Cerebellum (tissue), 4 donors: ENCODE measurements at places on chromosomes 16 and 17. TPM values are rescaled to one million over a fixed set of nuclear protein-coding genes. Genes with fewer than 3 reads are reported as not detected.

DNA sequence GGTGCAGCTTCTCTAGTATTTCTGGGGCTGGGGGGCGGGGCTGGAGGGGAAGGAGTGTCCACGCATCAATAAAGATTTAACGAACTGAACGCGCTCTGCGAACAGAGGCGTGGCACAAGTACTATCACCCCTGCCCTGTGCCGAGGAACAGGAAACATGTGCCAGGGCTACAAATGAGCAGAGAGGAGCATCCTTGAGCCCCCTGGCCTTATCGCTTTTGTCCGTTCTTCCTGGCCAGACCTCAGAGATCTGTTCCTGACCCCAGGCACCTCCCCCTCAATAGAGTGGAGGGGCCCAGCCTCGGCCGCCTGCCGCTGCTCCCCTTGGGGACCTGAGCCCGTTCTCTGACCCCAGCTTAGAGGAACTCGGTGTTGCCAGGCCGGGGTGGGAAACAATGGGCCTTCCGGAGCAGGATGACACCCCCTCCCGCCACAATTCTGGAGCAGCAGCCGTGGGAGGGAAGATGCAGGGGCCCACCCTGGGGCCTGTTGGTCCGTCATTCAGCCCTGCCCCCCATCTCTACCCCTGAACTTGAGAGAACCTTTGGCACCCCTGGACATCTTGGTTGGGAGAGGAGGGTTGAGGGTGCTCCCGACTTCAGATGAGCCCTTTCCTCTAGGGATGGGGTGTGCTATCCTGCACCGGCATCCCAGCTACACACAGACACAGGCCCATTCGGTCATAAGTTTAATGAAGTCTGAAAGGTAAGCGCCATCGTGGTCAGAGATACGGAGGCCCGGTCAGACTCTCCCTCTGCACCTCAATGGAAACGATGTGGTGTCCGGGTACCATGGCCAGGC lies 1.1 kb downstream of the NAA38 start:
- no peak for DNase-seq

DNA sequence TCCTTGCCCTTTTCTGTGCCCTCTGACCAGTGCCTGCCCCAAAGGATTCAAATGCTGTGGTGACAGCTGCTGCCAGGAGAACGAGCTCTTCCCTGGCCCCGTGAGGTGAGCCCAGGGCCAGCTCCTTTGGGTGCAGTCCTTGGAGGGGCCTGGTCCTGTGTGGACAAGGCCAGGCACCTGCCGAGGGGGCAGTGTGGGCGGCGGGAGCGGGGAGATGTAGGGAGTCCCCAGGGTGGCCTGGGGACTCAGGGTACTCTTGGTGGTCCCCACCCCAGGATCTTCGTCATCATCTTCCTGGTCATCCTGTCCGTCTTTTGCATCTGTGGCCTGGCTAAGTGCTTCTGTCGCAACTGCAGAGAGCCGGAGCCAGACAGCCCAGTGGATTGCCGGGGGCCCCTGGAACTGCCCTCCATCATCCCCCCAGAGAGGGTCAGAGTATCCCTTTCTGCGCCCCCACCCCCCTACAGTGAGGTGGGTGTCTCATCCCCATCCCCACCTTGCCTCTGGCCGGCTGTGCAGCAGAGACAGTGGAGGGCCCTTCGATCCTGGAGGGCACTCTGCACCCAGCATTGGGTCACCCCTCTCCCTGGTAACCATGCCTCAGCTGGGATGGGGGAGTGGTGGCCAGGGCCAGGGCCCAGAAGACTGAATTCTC lies 4.4 kb downstream of the TMEM92 start:
- DNase-seq, result no peak

- DNase-seq, result no peak
Observed at GRCh38 chr16:47448830-47449575, 11.9 kb downstream of the ITFG1 start.

Gene CALB2
- 8.3 TPM for total RNA-seq

Gene ACD
- 17.7 TPM for total RNA-seq
